ENCODE measurements at places on chromosomes 2 and 18.

DNA sequence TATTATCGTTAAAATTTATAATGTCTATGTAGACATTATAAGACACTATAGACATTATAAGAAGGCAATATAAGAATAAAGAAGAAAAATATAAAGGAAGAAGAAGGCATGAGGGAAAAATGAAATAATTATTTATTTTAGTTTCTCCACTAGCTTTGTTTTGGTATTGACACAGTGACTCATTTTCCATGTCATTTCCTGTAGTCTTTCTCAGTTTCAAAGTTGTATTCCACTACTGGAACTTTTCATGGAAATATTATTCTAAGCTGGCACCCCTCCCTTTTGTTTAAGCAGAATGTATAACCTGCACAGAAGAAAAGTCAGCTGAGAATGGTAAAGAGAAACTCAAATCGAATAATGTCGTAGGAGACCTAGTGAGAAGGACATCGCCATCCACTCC, 234.2 kb upstream of the NETO1 start:
- no peaks in the 10 kb centered on the region for H3K36me3 ChIP-seq
- H3K4me1 ChIP-seq = no peaks in the 10 kb centered on the region
- H3K4me3 ChIP-seq = no peak overlapping the region
- DNase-seq = no peak

- H3K4me1 ChIP-seq = peaks cover 32% of the 10 kb centered on the region
- no peak overlapping the region for H3K4me3 ChIP-seq
- H3K27ac ChIP-seq = no peak overlapping the region
- H3K36me3 ChIP-seq = no peaks in the 10 kb centered on the region
- no peak for DNase-seq
These were observed 249.6 kb downstream of the MTX2 start for GRCh38 chr2:176518823-176519222.

DNA sequence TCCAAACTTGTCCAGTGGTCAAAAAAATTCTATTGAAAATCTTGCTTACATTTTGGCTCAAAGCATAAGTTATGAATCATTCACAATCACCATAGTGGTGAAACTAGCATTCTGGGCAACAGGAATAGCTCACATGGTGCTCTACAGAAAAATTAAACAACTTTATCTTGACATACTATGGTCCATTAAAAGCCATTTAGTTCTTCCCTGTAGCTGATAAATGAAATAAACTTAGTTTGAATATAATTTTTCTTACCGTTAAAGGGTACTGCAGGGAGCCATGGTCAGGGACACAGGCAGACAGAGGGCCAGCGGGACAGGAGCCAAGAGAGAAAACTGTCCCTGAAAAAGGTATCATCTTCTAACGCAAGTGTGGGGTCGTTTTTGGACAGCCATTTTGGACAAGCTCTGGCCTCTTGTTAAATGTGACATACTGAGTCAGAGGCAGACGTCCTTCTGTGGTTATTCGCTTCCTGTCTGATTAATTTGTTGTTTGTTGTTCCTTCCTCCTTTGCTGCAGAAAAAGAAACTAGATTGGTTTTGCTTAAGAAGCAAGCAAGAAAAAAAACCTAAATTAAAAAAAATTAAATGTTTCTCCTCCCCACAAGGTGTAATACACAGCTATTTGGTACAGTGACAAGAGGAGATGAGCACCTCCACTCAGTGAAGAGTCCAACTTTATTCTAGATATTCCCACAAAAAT, at the start of gene WIPF1:
Gene WIPF1 (minus strand): TSS at position 460 of the 703 bp plus-strand sequence. CDS start 12,231 bp downstream, outside the sequence.
- no peaks in the 10 kb centered on the region for H3K27me3 ChIP-seq
- H3K4me1 ChIP-seq = peaks cover 79% of the 10 kb centered on the region
- peak within 1 kb of the TSS; percentile 97 for H3K27ac ChIP-seq
- peaks cover 8% of the 10 kb centered on the region for H3K36me3 ChIP-seq

DNA sequence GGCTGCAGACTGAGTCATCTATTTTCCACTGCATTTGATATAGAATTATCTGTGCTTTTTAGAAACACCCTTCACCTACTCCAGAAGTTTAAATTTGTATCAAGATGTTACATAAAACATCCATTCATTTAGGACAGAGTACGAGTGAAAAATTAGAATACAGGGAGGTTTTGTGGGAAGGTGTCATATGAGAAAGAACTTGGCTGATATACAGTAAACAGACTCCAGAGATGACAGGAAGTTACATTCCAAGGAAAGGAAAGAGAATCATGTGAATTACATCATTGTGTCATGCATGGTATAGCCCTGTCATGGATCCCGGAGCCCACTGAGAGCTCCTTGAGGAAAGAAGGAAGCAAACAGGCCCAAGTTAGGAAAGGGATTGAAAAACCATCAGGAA, 341.5 kb upstream of the PKDCC start:
- H3K4me1 ChIP-seq = no peaks in the 10 kb centered on the region
- no peak overlapping the region for H3K27ac ChIP-seq
- no peaks in the 10 kb centered on the region for H3K27me3 ChIP-seq
- H3K36me3 ChIP-seq = no peaks in the 10 kb centered on the region
- no peak for DNase-seq

DNA sequence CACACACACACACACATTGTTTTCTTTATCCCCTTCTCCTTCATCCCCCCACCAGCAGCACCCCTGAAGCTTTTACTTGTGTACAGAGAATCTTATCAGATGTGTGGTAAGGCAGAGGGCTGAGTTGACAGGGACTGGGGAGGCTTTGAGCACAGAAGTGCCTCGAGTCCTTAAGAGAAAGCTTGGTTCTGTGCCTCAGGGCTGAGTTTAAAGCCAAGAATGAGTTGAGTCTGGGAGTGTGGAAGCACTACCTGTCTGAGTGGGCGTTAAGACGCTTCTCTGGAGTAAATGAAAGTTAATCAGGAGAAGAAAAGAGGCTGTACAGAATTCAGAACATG, 2.7 kb downstream of the ID2 start:
- H3K4me3 ChIP-seq = no peak overlapping the region
- no peaks in the 10 kb centered on the region for H3K27me3 ChIP-seq
- peaks cover 40% of the 10 kb centered on the region for H3K4me1 ChIP-seq
- H3K36me3 ChIP-seq = no peaks in the 10 kb centered on the region

DNA sequence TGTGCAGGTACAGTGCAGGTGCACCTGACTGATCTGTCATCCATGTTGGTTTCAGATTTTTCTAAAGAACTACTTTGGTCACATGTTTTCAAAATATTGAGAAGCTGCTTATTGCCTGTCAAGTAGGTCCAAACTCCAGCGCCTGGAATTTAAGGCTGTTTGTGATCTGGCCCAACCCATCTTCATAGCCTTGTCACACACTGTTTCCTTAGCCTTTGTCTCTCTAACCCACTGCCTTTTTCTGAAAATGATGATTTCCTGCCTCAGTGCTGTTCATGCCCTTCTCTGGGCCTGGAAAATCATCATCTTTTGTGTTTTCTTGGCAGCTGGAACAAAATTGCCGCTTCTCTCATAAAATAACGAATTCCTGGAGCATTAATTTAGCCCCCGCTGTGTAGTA, 7.2 kb downstream of the LIMS1 start:
- H3K27ac ChIP-seq = no peak overlapping the region
- H3K27me3 ChIP-seq = no peaks in the 10 kb centered on the region

- H3K36me3 ChIP-seq = no peaks in the 10 kb centered on the region
- no peak overlapping the region for H3K4me3 ChIP-seq
- no peaks in the 10 kb centered on the region for H3K27me3 ChIP-seq
- DNase-seq = no peak
These were observed 46.5 kb downstream of the NCK2 start for GRCh38 chr2:105791229-105791628.
